Type B pancreatic cell (in vitro differentiated cells): ENCODE measurements at places on chromosomes 2 and 18. TPM values are rescaled to one million over a fixed set of nuclear protein-coding genes. Genes with fewer than 3 reads are reported as not detected.

GRCh38 chr18:65988386-65988785, 237.6 kb downstream of the CDH7 start:
- H3K27ac ChIP-seq, result no peak overlapping the region
- DNase-seq, result no peak
- no peaks in the 10 kb centered on the region for H3K4me1 ChIP-seq
- H3K36me3 ChIP-seq, result no peaks in the 10 kb centered on the region
- peaks cover 3% of the 10 kb centered on the region for H3K27me3 ChIP-seq

- no peak for DNase-seq
- peak overlapping the region; percentile 41 for H3K27ac ChIP-seq
Observed at GRCh38 chr18:63439334-63439733, 17.1 kb upstream of the VPS4B start.

Gene AGXT
- total RNA-seq, result 0.51 and 1.00 TPM in 2 replicates

Gene TMEM237
- total RNA-seq, result 22.7 and 43.2 TPM in 2 replicates

DNA sequence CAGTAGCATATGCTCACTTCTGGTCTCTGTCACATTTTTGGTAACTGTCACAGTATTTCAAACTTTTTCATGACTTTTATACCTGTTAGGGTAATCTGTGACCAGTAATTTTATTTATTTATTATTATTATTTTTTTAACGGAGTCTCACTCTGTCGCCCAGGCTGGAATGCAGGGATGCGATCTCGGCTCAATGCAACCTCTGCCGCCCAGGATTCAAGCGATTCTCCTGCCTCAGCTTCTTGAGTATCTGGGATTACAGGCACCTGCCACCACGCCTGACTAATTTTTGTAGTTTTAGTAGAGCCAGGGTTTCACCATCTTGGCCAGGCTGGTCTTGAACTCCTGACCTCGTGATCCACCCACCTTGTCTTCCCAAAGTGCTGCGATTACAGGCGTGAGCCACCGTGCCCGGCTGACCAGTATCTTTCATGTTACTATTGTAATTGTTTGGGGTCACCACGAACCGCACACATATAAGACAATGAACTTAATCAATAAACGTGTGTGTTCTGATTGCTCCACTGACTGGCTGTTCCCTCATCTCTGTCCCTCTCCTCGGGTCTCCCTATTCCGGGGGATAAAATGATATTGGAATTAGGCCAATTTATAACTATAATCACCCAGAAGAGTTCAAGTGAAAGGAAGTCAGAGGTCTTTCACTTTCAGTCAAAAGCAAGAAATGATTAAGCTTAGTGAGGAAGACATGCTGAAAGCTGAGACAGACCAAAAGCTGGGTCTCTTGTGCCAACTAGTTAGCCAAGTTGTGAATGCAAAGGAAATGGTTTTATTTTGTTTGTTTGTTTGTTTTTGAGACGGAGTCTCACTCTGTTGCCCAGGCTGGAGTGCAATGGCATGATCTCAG, 22.9 kb downstream of the TGIF1 start:
- H3K4me3 ChIP-seq, result no peak overlapping the region
- no peak overlapping the region for H3K27ac ChIP-seq
- H3K36me3 ChIP-seq, result peaks cover 5% of the 10 kb centered on the region

Gene HOXD12
- total RNA-seq, result not detected in 2 replicates

- no peak overlapping the region for H3K27ac ChIP-seq
- H3K27me3 ChIP-seq, result no peaks in the 10 kb centered on the region
- DNase-seq, result no peak
- no peak overlapping the region for H3K4me3 ChIP-seq
- peaks cover 8% of the 10 kb centered on the region for H3K36me3 ChIP-seq
- no peaks in the 10 kb centered on the region for H3K4me1 ChIP-seq
Observed at GRCh38 chr2:232750135-232750671, 26.2 kb downstream of the KCNJ13 start.

DNA sequence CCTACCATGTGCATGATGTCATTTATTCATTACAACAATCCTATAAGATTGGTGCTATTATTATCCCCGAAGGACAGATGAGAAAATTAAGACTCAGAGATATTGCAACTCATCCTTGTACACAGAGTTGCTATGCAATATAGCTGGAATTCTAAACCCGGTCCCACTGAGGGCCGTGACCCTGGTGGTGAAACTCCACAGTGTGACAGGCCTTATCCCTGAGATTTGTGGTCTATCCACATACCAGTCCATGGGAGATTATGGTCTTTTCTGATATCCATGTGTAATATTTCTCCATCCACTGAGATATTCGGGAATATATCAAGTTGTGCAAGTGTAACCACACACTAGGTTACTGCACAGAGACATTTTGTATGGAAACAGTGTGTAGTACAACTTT, 305.2 kb downstream of the TXNL1 start:
- DNase-seq, result no peak
- no peaks in the 10 kb centered on the region for H3K36me3 ChIP-seq
- no peaks in the 10 kb centered on the region for H3K27me3 ChIP-seq
- H3K27ac ChIP-seq, result no peak overlapping the region
- no peak overlapping the region for H3K4me3 ChIP-seq

- H3K27me3 ChIP-seq, result no peaks in the 10 kb centered on the region
- H3K36me3 ChIP-seq, result peaks cover 8% of the 10 kb centered on the region
- peaks cover 4% of the 10 kb centered on the region for H3K4me1 ChIP-seq
- DNase-seq, result no peak
- no peak overlapping the region for H3K27ac ChIP-seq
Observed at GRCh38 chr18:56888978-56889377, 237.8 kb downstream of the WDR7 start.

DNA sequence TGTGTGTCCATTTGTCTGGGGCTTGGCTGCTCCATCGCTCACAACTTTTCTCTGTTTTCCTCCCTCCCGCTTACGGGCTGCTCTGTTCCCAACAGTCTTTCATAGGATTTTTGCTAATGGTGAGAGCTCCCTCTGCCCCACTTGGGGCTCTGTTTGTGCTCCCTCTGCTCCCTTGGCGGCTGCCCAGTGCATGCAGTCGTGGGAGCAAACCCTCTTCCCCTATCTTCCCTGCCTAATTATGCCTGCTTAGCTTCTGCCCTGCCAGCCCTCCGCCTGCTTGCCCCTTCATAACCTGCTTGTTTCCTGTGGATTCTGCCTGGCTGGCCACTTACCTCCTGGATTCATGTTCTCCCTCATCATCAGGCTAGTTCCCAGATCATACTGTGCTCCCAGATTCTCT, 6.6 kb upstream of the KRTCAP3 start:
- peak overlapping the region; percentile 57 for H3K27ac ChIP-seq
- H3K36me3 ChIP-seq, result peaks cover 32% of the 10 kb centered on the region
- H3K27me3 ChIP-seq, result no peaks in the 10 kb centered on the region
- DNase-seq, result no peak
- peaks cover 5% of the 10 kb centered on the region for H3K4me1 ChIP-seq
- H3K4me3 ChIP-seq, result no peak overlapping the region

- peaks cover 21% of the 10 kb centered on the region for H3K4me1 ChIP-seq
- no peak overlapping the region for H3K4me3 ChIP-seq
- DNase-seq, result no peak
- H3K27ac ChIP-seq, result no peak overlapping the region
- peaks cover 4% of the 10 kb centered on the region for H3K36me3 ChIP-seq
- peaks cover 14% of the 10 kb centered on the region for H3K27me3 ChIP-seq
Observed at GRCh38 chr18:78239090-78239457, 740.5 kb upstream of the SALL3 start.

DNA sequence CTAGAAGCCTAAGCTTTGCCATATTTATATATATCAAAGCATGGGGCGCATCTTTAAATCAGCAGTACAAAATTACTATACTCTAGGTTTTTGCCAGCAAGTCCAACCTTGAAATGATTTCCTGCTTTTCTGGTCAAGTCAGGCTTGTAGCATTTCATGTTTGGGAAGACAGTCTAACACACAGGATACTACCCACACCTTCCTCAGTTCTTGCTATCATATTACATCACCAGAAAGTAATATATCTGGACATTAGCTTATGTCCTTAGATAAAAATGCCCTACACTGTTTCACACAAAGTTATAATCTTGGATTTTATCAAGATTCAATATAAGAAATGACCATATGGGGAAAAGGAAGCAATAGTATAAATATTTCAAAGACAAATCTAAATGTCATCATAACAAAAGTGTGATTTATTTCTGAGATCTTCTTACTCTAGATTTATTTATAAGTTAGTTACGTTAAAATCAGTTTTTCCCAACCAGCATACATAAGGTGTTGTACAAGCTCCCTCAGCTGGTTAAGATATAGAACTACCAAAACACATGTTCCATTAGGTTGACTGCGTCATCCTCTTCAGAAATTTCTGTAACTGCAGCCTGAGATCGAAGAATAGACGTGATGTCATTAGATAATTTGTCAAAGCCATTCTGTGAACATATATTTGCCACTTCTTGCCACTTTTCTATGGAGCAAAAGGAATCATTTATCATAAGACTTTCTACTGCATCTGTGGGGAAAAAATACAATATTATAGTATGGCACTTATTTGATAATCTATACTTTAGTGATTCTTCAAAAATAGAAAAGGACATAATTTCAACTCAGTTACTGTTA, 56.6 kb downstream of the CLHC1 start:
- H3K4me1 ChIP-seq, result no peaks in the 10 kb centered on the region
- DNase-seq, result no peak
- no peak overlapping the region for H3K27ac ChIP-seq
- H3K27me3 ChIP-seq, result no peaks in the 10 kb centered on the region
- no peak overlapping the region for H3K4me3 ChIP-seq
- H3K36me3 ChIP-seq, result no peaks in the 10 kb centered on the region

DNA sequence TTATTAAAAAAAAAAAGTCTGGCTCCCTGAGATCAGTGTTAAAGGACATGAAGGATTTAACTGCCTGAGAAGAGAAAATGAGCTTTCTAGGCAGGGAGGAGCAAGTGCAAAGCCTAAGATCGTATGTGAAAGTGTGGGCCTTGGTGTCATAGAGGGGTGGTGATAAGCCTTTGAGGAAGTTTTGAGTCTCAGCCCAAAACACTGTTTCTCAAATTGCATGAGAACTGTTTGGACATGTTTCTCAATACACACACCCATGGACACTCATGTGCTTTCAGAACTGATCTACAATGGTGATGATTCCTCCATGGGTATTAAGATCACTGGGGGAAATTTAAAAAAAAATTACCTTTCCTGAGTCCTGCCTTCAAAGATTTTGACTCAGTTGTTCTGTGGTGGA, 336.7 kb upstream of the RND3 start:
- H3K4me3 ChIP-seq, result no peak overlapping the region
- H3K36me3 ChIP-seq, result no peaks in the 10 kb centered on the region
- no peaks in the 10 kb centered on the region for H3K4me1 ChIP-seq
- H3K27me3 ChIP-seq, result no peaks in the 10 kb centered on the region

DNA sequence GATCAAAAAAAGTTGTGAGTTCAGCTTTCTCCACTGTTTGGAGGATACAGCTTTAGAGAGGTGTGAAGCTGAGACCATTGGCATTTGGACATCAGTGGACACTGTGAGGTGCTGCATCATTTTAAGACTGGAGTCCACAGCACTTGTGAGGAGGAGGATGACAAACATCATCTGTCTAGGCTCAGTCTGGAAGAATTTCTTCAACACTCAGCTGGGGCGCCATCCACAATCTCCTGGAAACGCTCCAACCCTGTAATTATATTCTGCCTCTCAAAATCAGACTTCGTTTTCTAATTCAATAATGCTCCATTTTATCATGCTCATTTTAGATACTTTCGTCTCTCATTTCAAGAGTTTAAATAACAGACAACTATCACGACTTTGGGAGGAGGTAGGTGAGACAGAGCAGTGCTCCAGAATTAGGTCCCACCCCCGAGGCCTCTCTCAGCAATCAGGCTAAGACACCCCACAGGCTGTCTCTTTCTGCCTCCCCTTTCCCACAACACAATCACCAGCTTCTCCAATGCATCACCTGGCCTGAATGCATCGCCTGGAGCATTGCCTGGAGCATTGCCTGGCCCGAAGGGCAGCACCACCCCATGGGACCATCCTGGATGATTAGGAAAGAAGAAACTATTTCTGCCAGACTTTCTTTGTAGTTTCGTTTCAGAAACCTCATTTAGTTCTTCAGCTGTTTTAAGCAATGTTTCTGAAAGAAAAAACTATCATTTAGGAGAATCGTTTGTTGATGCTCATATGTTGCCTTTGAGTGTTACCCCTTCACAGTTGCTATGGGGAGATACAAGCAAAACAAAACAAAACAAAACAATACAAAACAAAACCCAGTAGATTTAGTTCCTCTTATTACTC, 37.0 kb upstream of the DPP10 start:
- H3K4me3 ChIP-seq, result no peak overlapping the region
- no peak for DNase-seq

DNA sequence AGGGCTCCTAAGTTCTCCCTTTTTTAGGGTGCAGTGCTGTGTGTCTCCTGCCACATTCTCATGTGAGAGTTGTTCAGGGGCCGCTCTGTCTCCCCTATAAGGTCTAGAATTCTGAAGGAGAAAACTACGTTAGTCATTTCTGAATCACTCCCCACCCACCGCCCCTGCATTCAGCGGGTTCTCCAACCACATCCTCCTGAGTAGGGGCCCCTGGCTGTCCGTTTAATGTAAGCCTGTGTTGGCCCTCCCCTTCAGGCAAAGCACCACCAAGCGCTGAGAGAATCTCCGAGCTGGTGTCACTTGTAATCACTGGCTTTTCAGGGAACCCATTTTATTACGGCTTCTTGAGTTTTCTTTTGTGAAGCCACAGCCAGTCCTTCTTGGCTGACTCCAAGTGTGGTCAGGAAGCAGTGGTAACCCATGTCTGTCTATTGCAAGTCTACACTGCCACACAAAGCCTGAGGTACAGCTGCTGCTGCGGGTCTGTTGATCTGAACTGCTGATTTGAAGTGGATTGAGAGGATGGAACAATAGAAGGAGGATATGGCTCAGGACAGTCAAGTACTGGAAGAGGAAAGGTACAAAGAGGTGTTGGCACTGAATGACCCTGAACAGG, 16.9 kb downstream of the LCT start:
- peaks cover 7% of the 10 kb centered on the region for H3K36me3 ChIP-seq
- H3K27ac ChIP-seq, result no peak overlapping the region
- no peak overlapping the region for H3K4me3 ChIP-seq
- DNase-seq, result no peak
- peaks cover 3% of the 10 kb centered on the region for H3K27me3 ChIP-seq

DNA sequence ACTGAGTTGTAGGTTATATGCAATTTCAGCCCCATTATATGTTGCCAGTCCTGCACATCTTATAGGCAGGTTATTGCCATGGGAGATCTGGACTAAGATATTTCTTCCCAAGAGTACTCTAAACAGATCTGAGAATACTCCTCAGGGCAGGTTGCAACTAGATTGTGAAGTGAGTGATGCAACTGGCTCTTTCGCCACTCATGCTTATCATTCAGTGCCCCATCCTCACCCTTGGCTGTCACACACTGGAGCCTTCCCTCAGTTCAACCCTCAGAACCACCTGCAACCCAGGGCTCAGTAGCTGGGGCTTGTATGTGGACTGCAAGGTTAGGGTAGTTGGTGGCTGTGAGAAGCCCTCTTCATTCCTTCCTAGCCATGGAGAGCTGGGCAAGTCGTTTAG, 14.1 kb downstream of the MERTK start:
- peaks cover 12% of the 10 kb centered on the region for H3K36me3 ChIP-seq
- peaks cover 53% of the 10 kb centered on the region for H3K4me1 ChIP-seq
- H3K27ac ChIP-seq, result no peak overlapping the region
- no peaks in the 10 kb centered on the region for H3K27me3 ChIP-seq
- no peak for DNase-seq
